ENCODE measurements at places on chromosomes 7 and 10.
A peak's percentile ranks its signal among the peaks of the same experiment; 100 is the strongest.

DNA sequence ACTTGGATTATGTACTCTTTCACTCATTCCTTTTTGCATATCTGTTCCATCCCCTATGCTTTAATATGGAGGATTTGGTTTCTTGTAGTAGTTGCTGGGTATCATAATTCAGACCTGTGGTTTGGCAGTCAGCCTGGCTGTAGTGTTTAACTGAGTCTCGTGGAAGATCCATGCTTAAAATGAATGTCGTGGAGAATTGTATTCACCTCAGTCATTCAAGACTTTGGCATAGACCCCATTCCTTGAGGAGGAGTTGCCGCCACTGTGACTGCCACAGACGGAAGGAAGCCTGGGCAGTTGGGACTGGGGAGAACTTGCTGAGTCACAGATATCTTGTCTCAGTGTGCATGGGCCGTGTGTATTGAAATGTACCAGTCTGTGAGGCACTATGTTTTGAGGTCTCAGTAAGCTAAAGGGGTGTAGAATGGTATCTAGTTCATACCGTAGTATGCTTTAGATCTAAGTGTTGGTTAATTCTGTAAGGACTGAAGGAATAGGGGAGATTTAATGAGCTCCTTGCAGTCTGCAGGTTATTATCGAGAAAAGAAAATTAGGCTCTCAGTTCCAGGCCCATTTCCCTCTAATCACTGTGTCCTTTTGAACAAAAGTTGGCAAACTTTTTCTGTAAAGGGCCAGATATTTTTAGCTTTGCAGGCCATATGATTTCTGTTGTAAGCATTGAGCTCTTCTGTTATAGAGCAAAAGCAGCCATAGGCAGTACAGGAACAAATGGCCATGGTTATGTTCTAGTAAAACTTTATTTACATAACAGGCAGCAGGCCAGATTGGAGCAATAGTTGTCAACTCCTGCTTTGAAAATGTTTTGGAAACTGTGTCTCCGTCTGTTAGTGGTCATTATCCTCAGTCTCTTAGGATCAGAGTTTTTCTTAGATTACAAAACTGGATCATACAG lies 76.8 kb downstream of the TPST1 start:
- peak; percentile 71 for DNase-seq

GRCh38 chr10:105742184-105742583 lies 1101.1 kb downstream of the SORCS3 start:
- peak; percentile 15 for DNase-seq

- DNase-seq: peak; percentile 92
These were observed at the start of gene STK32C for GRCh38 chr10:132307823-132308586. STK32C (minus strand) TSS chr10:132307950; CDS start chr10:132307833, 117 bp downstream.

DNA sequence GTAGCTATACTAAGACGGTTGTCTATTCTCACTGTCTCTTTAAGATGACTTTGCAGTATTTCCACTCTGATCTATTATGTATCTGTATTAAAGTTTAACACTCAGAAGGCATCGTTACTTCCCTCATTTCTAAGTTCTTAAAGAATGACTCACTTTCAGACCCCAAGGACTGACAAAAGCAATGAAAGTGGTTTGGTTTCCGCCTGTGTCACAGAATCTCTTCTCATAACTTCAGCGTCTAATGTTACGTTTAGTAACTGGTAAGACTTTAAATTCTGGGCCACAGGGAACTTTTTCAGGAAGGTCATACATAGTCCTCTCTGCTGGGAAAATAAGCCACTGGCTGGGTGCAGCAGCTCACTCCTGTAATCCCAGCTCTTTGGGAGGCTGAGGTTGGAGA lies 892.0 kb upstream of the AUTS2 start:
- DNase-seq: no peak

GRCh38 chr10:70784016-70784415 lies 1.2 kb downstream of the TBATA start:
- no peak for DNase-seq

- peak; percentile 71 for DNase-seq
These were observed 1.6 kb downstream of the GLUD1 start for GRCh38 chr10:87092861-87093631.

GRCh38 chr7:94530109-94530508 lies 20.5 kb downstream of the CASD1 start:
- DNase-seq: no peak
